NCI-H187 treated with DMSO at 0.1 percent for 48 hours (cell line): ENCODE measurements at places on chromosomes 4 and X.

GRCh38 chrX:13005661-13006473 lies 31.0 kb downstream of the TMSB4X start:
- DNase-seq: no peak

DNA sequence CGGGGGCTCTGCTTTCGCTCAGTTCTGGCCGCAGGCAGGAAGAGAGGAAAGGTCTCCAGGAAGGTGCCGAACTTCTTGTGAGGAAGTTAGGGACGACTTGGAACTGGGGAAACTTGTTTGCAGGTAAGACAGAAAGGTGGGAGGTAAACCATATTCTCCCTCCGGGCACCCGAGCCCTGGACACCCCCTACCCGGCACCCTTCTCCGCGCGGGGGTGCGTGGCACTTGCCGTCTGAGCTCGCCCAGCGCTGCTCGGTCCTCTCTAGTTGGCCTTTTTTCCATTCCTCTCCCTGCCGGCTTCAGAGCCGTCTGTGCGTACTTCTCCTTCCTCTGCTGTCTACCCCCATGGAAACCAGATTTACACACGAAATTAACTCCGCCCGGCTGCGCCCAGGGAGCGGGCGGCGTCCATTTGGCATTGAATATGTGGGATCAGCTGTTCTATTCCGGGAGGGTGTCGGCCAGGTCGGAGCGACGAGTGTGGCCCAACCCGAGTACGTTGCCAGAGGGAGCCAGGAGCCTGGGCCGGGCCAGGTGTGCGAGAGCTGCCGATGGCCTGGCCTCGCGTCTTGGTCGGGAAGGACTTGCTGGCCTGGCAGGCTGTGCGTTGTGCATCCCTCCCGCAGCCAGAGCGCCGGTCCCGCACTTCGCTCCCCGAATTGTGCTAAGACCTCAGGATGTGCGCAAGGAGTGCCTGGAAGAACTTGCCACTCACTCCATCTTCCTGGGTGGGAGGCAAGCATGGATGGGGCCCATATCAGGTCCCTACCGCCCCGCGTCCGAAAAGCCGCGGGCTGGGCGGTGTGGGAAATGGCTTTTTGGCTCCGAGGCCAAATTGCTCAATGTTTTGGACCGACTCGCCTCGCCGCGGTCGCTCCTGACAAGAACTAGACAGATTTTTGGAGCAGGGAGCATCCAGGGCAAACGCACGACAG lies 1.7 kb downstream of the PDGFRA start:
- DNase-seq: no peak

DNA sequence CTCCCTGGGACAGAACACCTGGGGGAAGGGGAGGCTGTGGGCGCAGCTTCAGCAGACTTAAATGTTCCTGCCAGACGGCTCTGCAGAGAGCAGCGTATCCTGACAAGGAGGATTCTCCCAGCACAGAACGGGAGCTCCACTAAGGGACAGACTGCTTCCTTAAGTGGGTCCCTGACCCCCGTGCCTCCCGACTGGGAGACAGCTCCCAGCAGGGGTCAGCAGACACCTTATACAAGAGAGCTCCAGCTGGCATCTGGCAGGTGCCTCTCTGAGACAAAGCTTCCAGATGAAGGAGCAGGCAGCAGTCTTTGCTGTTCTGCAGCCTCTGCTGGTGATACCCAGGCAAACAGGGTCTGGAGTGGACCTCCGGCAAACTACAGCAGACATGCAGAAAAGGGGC lies 44.5 kb upstream of the FAAH2 start:
- no peak for DNase-seq

- no peak for DNase-seq
These were observed 91.5 kb upstream of the PPARGC1A start for GRCh38 chr4:23981328-23981727.

DNA sequence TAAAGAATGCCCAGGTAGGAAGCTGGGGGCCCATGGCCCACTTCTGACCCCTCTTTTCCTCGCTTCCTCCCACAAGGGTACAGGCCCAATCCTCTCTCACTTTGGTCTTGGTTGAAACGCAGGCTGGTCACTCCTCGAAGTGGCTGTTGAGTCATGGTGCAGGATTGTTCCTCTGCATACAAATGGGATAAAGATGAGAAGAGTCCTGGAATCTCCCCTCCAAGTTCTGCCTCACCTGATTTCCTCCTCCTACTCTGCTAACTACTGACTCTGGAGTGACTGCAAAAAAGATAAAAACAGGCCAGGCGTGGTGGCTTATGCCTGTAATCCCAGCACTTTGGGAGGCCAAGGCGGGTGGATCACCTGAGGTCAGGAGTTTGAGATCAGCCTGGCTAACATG lies 1.7 kb downstream of the WDR45 start:
- no peak for DNase-seq

- DNase-seq: no peak
These were observed 237.7 kb downstream of the DCTD start for GRCh38 chr4:182679533-182679932.

DNA sequence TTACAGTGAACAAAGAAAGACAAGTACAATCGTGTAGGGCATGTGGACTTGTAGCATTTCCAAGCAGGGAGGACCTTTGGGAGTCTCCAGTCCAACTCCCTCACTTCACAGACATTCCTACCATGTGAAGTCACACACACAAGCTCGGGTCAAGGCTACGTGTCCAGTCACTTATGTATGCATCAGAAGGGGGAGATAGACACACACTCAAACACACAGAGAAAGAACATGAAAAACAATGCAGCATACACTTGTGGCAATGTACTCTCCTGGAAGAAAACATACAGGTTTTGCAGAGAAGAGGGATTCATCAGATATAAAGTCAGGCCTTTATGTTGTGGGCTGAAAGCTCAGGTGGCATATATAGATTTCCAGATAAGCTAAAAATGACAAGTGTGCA lies 136.1 kb upstream of the MID1 start:
- DNase-seq: no peak

- no peak for DNase-seq
These were observed 78.1 kb upstream of the FSTL5 start for GRCh38 chr4:162241857-162242256.

GRCh38 chr4:144655491-144655890 lies 9.5 kb downstream of the HHIP start:
- no peak for DNase-seq

DNA sequence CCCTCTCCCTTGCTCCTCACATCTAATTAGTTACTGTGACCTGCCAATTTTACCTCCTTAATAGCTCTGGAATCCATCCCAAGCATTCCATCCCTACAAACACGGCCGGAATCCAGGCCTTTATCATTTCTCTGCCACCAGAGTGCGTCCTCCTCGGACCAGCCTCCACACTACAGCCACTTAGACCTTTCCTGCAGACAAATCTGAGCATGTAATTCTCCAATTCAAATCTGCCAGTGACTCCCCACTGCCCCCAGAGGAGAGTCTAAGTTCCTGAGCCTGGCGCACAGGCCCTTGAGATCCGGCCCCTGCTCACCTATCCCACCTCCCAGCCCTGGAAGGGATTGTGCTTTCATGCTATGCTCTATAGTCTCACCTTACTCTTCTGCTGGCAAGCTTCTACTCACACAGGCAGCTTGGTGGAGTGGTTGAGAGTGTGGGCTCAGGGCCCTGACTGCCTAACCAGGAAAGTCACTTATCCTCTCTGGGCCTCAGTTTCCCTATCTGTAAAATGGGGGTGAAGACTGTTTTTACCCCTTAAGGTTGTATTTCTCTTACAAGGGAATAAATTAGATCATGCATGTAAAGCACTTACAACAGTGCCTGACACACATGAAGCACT lies 31.2 kb downstream of the PJA1 start:
- no peak for DNase-seq

DNA sequence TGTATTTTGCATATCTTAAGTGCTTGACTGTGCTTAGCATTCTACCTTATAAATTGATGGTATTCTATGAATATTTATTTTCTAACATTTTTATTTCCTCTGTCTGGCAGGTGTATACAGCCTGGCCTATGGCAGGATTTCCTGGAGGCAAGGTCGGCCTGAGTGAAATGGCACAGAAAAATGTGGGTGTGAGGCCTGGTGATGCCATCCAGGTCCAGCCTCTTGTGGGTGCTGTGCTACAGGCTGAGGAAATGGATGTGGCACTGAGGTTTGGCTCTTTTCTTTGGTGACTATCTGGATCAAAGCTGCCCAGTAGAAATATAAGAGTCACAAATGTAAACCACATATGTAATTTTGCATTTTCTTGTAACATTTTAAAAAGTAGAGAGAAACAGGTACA lies 6.5 kb upstream of the NUDT6 start:
- DNase-seq: no peak

DNA sequence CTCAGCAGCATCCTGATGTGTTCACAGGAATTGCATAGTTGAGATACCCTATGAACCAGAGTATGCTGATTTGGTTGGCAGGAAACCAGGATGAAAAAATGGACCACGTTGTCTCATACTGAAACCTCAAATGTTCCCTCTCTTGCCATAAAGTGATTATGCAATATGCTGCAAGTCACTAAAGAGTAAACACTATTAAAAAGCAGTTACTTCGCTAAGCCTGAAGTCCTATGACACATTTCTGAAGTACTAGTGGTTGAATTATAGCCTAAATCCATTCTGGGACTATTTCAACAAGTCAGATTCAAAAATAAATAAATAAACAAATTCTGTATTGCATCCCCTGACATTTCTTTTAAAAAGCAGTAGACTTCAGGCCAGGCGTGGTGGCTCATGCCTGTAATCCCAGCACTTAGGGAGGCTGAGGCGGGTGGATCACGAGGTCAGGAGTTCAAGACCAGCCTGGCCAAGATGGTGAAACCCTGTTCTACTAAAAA lies 106.0 kb upstream of the NAP1L5 start:
- no peak for DNase-seq

DNA sequence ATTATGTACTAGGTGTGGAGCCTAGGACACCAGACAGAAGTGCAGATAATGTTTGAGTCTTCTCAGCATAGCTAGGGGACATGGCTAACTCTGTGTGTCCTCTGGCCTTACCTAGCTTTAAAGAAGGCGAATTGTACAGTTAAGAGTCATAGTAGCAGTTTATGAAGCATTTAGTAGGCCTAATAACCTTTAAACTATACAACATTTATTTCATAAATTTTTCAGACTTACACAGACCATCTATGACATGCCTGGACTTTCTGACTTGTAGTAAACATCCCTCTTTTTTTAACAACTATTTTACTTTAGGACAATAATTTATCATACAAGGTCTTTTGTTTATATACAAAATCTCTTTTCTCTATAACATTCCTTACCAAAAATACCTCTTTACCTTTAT lies 37.4 kb downstream of the ETNPPL start:
- DNase-seq: no peak

DNA sequence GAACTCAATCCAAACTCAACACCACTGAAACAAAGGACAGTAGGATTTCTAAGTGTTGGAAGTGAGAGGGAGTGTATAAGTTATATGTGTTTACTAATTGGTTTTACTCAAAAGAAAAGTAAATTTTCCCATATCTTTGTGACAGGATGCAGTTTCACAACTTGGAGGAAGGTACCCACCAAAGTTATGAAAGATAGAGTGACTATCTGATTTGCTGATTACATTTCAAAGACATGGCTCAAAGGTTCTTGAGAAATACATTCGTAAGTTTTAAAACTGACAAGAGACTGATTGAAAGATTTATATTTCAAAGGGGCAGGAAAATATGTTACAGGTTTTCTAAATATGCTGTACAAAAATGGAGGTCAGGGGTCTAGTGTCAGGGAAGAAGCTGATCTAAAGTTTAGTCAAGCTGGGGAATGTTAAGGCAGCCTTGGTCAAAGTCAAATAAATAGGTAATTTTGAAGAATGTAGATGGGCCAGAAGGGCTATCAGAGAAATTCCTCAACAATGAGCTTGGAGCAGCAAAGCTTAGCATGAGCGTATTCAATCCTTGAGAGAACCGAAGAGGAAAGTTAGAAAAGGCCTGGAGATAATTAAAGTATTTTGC lies 9.7 kb upstream of the COMMD8 start:
- no peak for DNase-seq

- no peak for DNase-seq
These were observed 7.9 kb downstream of the RHOH start for GRCh38 chr4:40204507-40205258.

DNA sequence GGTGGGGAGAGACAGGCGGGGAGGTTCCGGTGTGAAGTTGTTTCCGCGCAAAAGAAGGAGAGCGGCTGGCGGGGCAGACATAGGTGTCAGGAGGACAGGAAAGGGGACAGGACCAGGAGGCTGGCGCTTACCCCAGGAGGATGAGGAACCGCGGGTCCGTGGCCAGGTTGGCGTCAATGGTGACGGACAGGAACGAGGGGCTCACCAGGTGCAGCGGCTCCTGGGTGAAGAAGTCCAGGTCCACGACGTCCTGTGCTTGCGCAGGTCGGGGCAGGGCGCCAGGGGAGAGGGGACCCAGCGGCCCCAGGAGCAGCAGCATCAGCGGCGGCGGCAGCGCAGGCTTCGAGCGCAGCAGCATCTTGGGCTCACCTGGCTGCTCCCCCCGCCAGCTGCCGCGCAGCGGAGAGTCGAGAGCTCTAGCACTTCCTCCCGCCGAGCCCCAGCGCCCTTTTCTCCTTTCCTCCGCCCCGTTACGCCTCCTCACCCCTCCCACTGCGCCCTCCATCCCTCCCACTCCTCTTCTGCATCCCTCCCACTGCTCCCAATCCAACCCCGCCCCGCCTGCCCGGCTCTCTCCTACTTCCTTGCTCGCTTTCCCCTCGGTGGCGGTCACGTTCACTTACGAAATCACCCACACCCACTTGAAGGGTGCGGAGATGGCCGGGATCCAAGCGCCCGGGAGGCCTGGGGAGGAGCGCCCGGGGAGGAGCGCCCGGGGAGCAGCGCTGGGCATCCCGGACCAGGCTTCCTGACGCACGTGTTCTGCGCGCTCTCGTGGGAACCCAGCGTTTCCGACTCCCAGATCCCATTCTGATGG lies at the start of gene HPSE:
Gene HPSE, minus strand, starts transcription at position 424 of the 817 bp plus-strand sequence. Its CDS starts 66 bp downstream, at position 358.
- peak; percentile 67 for DNase-seq

GRCh38 chrX:68438575-68438974 lies 5.3 kb upstream of the OPHN1 start:
- no peak for DNase-seq

GRCh38 chrX:65720381-65720964 lies 53.0 kb downstream of the MSN start:
- no peak for DNase-seq

DNA sequence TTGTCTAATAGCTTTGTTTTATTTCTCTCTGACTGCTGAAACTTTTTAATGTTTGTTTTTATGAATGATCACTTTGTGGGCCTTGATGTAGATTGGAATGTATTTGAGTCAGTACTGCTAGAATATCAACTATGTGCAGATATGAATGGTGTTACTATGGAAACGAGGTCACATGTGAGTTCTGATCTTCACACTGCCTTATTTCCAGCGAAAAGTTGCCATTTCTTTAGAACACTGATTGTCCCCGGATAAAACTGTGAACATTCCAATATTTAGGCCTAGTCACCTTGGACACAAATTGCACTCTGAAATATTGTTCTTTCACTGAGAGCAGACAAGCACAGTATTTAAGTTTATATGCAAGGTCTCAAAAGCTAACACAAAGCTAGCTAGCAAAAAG lies 27.2 kb upstream of the MAGED1 start:
- no peak for DNase-seq

DNA sequence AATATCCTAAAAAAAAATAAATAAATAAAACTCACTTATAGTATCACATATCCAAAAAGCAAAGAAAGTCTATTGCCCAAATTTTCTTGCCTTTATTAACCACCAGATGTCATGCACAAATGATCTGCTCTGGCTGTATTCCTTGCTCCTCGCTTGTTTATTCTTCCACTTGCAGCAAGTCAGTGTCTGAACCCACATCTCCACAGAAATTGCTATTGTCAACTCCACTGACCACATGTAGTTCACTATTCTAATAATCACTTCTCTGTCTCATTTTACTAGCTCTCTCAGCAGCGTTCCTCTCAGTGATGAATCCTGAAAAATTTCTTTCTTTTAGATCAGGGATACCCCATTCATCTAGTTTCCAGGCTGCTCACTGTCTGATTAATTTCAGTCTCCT lies 29.3 kb upstream of the CXXC4 start:
- DNase-seq: no peak

GRCh38 chr4:7763788-7764187 lies 175.9 kb downstream of the AFAP1 start:
- DNase-seq: no peak
